ENCODE measurements at places on chromosomes 16 and 17.

DNA sequence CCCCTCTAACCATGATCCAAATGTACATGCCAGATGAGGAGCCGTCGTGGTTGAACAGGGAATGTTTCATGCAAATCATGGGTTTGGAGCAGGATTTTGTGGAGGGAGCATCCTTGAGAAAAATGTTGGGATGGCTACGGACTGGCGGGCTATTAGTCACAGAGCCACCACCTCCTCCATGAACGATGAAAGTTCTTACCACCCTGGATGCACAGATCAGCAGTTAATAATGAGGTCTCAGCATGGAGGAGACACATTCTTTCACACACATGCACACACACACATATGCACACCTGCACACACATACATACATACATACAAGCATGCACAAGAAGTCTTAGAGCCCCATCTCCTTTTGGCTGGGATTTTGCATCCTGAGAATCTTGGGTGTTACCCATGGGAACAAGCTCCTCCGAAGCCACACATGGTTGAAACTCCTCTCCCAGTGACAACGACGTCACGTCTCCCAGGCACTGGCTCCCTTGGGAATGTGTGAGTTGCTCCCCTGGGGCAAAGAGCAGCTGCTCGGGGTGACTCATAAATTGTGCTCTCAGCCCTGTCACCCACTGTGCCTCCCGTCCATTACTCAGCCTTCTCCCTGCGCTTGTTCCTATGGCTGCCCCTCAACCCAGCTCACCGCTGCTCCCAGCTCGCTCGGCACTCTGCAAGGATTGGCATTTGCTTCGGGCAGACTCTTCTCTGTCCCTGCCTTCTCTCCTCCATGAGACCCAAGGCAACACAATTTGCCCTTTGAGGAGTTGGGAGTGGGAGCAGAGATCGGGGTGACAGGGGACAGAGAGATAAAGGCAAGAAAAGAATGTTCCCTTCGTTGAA lies 344.6 kb downstream of the SOX9 start:
- no peak for DNase-seq

- DNase-seq, result no peak
Measured at GRCh38 chr16:87457709-87458423, 35.0 kb downstream of the ZCCHC14 start.

GRCh38 chr16:77273-77806 lies 685 bp upstream of the MPG start:
- DNase-seq, result no peak

DNA sequence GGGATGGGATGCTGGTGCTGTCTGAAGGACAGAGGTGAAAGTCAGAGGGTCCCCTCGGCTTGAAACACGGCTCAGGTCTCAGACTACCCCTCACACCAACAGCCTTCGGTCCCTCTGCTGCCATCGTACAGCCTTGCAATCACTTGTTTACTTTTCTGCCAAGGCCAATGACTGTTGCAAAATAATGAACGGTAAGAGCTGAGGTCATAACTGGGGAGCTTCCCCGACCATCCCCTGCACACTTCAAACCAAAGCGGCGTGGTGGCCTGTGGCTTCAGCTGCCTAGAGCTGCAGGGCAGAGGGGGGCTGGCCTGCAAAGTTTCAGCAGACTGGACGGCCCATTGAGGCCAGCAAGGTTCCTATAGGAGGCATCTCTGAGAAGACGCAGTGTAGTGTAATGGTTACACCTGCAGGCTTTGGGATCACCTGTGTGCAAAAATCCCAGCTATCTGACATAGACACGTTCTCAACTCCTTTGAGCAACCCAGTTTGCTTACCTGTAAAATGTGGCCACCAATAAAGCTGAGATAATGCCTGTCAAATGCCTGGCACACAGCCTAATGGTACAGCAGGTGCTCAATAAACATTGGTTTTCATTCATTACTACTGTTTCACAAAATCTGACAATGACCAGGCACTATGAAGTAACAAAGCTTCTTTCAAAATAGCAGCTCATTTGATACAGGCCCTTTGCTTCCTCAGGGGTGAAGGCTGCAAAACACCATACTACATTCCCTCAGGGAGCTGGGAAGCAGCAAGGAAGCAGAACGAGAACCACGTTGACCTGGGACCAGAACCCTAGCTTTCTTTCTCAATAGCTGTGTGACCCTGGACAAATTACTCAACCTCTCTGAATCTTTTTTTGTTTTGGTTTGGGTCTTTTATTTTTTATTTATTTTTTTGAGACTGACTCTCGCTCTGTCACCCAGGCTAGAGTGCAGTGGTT lies 5.0 kb downstream of the PAM16 start:
- DNase-seq, result no peak

- no peak for DNase-seq
Measured at GRCh38 chr16:56800355-56800754, 64.7 kb upstream of the SLC12A3 start.

- no peak for DNase-seq
Measured at GRCh38 chr16:53839150-53839549, 135.2 kb downstream of the FTO start.

DNA sequence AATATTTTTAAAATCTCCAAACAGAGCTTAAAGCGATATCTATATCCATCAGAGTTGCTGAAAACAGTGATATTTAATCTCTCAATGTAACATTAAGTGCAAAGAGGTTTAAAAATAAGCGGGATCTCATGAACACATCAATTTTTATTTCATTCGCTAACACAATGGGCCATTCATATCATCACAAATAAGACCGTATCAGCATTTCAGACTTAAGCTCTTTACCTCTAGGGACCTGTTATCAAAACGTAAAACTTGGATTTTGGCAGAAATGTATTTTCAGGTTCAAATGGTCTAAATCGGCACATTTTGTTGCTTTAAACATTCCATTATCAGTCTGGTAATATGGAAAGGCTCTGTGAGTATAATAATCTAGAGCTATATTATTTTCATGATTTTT lies 77.9 kb downstream of the TOX3 start:
- no peak for DNase-seq

DNA sequence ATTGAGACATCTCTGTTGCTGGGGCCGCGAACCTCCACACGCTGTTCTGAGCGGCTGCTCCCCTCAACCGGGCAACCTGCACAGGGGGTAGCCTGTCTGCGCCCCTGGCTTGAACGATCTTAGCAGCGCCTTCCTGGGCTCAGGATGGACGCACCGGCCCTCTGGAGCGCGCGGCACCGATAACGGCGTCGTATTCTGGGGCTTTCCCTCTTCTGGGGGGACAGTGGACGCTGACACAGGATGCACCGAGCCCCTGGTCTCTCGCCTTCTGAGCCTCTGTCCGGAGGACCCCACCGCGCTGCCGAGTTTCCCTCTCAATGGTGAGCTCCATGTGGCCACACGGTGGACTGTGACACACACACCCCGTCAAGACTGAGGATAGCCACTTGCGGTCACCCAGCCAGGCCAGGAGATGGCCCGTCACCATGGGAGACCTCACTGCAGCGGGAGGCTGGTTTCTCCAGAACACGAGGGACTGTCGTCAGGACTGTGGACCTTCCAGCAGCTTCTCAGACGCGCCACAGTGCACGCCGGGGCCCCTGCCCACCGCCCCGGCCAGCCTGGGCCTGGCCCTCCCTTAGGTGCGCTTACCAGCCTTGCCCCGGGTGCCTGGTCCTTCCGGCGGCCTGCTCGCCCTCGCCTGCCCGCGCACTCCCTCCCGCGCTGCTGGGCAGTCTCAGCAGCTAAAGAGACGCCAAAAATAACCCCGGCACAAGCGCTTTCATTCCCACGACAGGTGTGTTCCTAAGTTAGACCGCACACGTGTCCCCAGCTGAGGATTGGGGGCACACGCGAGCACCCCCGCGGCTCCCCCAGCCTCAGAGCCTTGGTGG lies 30.0 kb upstream of the PABPN1L start:
- DNase-seq, result no peak

GRCh38 chr16:71555230-71555891 lies 21.5 kb downstream of the TAT start:
- no peak for DNase-seq

GRCh38 chr17:50564916-50565315 lies 4.4 kb downstream of the CACNA1G start:
- DNase-seq, result no peak

DNA sequence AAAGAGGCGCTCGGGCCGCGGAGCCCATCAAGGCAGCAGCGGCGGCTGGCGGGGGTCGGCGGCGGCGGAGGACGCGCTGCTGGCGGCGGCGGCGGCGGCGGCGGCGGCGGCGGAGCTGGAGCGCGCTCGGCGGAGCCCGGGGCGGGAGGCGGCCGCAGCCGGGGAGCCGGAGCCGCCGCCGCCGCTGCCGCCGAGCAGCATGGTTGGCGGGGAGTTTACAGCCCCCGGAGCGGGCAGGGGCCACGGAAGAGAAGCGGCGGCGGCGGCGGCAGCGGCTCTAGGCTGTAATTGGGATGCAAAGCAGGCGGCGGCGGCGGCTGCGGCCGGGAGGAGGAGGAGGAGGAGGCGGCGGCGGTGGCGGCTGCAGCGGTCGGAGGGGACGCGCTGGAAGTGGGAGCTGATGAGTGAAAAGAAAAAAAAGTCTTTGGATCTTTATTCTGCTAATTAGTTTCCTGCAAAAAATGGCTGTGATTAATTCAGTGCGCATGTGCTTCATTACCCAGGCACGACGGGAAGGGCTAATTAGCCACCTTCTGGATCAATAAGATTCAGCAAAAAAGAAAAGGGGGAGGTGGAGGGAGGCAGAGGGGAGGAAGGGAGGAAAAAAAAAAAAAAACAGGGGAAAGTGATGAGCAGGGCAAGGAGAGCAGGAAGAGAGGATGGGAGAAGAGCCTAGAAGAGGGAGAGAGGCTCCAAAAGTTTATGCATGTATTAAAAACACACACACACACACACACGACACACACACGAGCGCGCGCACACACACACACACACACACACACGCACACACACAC lies 10.9 kb upstream of the ZFHX3 start:
- DNase-seq, result no peak

- no peak for DNase-seq
Measured at GRCh38 chr16:83115491-83116232, 488.9 kb downstream of the CDH13 start.

GRCh38 chr16:84885342-84885910 lies 65.6 kb downstream of the CRISPLD2 start:
- DNase-seq, result no peak

- DNase-seq, result no peak
Measured at GRCh38 chr16:3716831-3717234, 491 bp downstream of the TRAP1 start.

- no peak for DNase-seq
Measured at GRCh38 chr16:87582216-87582965, 19.9 kb upstream of the JPH3 start.

- no peak for DNase-seq
Measured at GRCh38 chr16:85570735-85571562, 42.2 kb upstream of the GSE1 start.

GRCh38 chr17:35906191-35906925 lies 24.2 kb downstream of the RDM1 start:
- DNase-seq, result no peak

DNA sequence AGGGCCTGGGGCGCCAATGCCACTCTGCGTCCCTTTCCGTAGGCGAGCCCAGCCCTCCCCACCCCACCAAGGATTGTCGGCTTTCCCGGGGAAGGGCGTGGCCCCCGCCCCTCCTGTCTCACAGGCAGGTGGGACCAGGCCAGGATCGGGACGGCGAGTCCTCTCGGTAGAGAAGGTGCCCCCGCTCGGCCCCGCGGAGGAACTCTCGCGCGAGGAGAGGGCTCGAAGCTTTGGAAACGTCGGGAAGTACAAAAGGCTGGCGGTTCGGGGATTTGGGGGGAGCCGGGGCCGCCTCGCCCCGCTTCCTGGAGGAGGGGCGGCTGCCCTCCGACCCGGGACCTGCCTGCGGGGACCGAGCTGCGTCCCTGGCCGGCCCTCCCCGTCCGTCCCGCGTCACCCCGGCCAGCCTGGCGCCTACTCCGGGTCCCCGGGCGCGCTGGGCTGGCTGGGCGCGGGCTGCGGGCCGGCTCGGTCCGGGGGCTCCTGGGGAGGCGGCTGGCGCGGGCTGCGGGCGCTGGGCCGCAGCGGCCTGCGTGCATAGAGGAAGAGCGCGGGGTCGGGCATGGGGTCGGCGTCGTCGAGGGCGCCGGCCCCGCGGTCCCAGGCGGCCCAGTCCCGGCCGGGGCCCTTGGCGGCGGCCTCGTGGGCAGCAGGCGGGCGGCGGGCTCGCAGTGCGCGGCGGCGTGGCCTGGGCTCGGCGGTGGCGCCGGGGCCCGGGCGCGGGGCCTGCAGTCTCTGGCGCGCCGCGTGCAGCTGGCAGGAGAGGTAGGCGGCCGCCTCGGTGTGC lies 12.6 kb upstream of the CLUH start:
- no peak for DNase-seq
